Sigmoid colon (tissue), 7 donors: ENCODE measurements at places on chromosomes 11 and 22. TPM values are rescaled to one million over a fixed set of nuclear protein-coding genes. Genes with fewer than 3 reads are reported as not detected.

DNA sequence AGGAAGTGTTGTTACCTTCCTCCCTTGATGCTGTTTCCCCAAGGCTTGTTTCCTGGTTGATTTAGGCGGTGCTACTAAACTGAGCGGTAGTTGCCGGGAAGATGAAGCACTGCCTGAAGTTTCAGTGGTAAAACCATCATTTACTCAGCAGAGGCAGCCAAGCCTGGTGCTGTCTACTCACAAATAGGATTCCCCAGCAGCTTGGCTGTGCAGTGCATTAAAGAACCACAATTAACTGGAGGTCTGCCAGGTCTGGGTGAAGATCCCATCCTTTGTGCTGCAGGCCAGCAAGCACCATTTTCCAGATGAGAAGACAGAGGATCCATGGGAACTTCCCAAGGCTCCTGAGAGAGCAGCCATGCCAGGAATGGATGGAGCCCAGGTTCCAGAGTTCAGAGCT, 231.9 kb upstream of the E2F8 start:
- no peak overlapping the region for H3K27ac ChIP-seq
- DNase-seq, result no peak
- H3K36me3 ChIP-seq, result no peaks in the 10 kb centered on the region
- no peaks in the 10 kb centered on the region for H3K4me1 ChIP-seq

The OR51T1 gene
- polyA plus RNA-seq, result not detected

DNA sequence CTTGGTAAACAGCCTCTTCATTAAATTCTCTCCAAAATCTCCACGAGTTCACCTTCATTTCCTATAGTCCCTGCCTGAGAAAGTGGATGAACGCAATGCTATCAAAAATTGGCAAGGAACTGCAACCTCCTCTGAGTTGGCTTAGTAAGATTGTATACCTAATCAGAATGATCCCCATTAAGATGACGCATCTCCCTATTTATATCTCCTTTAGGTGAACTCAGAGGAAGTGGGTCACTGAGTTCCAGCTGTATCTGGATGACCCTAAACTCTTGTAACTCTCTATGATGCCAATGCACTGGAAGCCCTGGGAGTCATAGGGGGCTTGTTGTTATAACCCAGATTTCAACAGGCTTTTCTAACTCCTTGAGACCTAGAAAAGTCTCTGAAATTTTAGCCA, 48.2 kb downstream of the OR10A6 start:
- H3K4me3 ChIP-seq, result no peak overlapping the region
- H3K27me3 ChIP-seq, result no peaks in the 10 kb centered on the region
- H3K36me3 ChIP-seq, result no peaks in the 10 kb centered on the region
- no peak for DNase-seq

DNA sequence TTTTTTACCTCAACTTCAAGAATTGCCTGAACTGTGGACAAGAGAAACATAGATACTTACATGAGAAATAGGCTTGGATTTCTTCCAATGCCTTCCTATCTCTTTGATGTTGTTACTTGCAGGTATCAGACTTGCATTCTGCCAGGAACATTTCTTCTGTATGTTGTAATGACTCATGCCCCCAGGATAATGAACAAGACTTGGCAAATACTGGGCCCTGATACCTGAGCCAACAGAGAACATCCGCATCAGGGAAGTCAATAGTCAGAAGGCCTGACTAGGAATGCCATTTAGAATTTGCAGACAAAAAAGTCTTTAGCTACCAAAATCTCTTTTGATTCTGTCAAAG, 273.7 kb upstream of the KIRREL3 start:
- no peak overlapping the region for H3K4me3 ChIP-seq
- H3K27me3 ChIP-seq, result no peaks in the 10 kb centered on the region
- H3K36me3 ChIP-seq, result no peaks in the 10 kb centered on the region
- no peak for DNase-seq
- H3K4me1 ChIP-seq, result no peaks in the 10 kb centered on the region

DNA sequence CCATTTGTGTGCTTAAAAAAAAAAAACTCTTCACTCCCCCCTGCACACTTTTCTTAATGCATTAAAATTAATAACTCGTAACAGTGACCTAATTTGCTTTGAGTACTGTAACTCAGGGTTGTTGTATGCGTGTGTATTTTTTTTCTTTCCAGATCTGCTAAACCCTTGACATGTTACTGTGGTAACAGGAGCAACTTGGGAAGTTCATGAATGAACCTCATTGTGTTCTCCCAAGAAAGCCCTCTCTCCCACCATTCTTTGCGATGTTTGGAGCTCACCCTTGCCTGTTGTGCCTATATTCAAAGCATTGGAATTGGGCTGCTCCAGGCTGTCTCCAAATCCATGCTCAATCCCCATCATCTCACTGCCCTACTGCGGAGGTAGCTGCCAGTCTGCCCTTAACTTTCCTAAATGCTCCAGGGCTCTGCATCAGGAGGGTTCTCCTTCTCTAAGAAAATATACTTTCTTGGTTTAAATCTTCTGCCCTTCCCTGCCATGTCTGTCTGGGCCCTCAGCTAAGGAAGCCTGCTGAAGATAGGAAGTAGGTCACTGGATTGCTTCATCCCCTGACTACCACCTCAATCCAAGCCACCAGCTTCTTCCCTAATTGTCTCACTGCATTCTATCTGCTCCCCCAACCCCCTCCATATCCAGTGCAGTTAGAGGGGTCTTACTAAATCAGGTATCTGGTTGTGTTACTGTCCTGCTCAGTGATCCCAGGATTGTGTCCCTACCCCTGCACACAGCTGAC, 70.3 kb downstream of the KIRREL3 start:
- no peaks in the 10 kb centered on the region for H3K36me3 ChIP-seq
- no peaks in the 10 kb centered on the region for H3K4me1 ChIP-seq
- H3K27me3 ChIP-seq, result no peaks in the 10 kb centered on the region
- no peak overlapping the region for H3K4me3 ChIP-seq
- DNase-seq, result no peak

- H3K36me3 ChIP-seq, result no peaks in the 10 kb centered on the region
- H3K27ac ChIP-seq, result no peak overlapping the region
- H3K4me3 ChIP-seq, result no peak overlapping the region
Observed at GRCh38 chr11:122513328-122513727, 142.2 kb upstream of the UBASH3B start.

The ESAM gene
- polyA plus RNA-seq, result 3.6 TPM

- H3K4me3 ChIP-seq, result no peak overlapping the region
- no peak overlapping the region for H3K27ac ChIP-seq
- no peaks in the 10 kb centered on the region for H3K36me3 ChIP-seq
Observed at GRCh38 chr11:11253995-11254394, 99.1 kb downstream of the CSNK2A3 start.

The ARL14EP gene
- 7.9 TPM for polyA plus RNA-seq

- no peaks in the 10 kb centered on the region for H3K27me3 ChIP-seq
- no peaks in the 10 kb centered on the region for H3K4me1 ChIP-seq
- DNase-seq, result no peak
- H3K36me3 ChIP-seq, result no peaks in the 10 kb centered on the region
- H3K4me3 ChIP-seq, result no peak overlapping the region
Observed at GRCh38 chr22:48663297-48663696, 1164.4 kb downstream of the BRD1 start.

GRCh38 chr11:115065830-115066664, 387.7 kb downstream of the NXPE2 start:
- H3K4me1 ChIP-seq, result no peaks in the 10 kb centered on the region
- H3K27ac ChIP-seq, result no peak overlapping the region
- no peak overlapping the region for H3K4me3 ChIP-seq
- DNase-seq, result no peak

DNA sequence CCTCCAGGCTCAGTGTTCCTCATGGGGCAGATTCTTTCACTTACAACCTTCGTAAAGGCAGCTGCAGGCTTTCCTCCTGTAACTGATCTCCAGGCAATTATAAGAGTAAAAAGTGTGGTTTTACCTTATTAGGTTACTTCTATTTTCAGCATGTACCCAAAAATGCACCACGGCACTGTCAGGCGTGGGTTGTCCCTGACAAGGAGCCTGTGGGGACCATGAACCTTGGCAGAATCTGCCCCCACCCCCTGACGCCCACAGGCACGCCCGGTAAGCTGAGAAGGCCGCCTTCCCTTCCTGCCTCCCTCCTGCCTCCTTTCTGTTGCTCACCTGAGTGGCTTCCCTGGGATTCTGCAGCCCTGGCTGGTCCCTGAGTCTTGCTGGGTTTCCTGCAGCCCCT, 1383.3 kb downstream of the TBC1D22A start:
- peaks cover 12% of the 10 kb centered on the region for H3K4me1 ChIP-seq
- no peak overlapping the region for H3K4me3 ChIP-seq
- H3K36me3 ChIP-seq, result no peaks in the 10 kb centered on the region
- H3K27ac ChIP-seq, result no peak overlapping the region
- H3K27me3 ChIP-seq, result no peaks in the 10 kb centered on the region

DNA sequence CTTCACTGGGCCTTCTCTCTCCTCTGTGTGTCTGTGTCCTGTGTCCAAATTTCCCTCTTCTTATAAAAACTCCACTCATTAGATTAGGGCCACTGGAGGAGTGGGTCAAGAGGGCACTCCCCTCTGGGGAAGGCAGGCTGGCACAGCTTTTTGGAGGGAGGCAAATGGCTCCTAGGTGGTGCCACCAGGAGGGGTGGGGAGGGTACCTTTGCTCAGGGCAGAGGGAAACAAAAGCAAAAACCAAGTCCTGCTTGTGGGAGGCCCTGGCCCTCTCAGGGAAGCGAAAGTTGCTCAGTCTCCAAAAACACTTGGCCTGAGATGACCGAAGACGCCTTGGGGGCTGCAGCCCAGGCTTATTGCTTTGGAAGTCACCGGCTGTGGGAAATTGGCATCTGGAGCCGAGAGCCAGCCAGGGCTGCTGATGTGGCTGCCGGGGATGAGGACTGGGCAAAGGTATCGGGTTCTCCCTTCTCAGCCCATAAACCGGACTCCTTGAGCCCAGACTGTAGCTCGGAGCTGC, 48.2 kb upstream of the ANO1 start:
- no peaks in the 10 kb centered on the region for H3K4me1 ChIP-seq
- no peaks in the 10 kb centered on the region for H3K36me3 ChIP-seq
- DNase-seq, result no peak
- H3K27ac ChIP-seq, result no peak overlapping the region
- H3K27me3 ChIP-seq, result no peaks in the 10 kb centered on the region
- no peak overlapping the region for H3K4me3 ChIP-seq

GRCh38 chr11:44972746-44973435, 22.2 kb upstream of the TP53I11 start:
- H3K27ac ChIP-seq, result no peak overlapping the region
- H3K4me1 ChIP-seq, result no peaks in the 10 kb centered on the region
- no peaks in the 10 kb centered on the region for H3K27me3 ChIP-seq
- no peaks in the 10 kb centered on the region for H3K36me3 ChIP-seq
- DNase-seq, result no peak
- no peak overlapping the region for H3K4me3 ChIP-seq
